ENCODE measurements at places on chromosomes 2 and 18.
A peak's percentile ranks its signal among the peaks of the same experiment; 100 is the strongest.

GRCh38 chr2:46657042-46657504 is 177.7 kb downstream of the TMEM247 start:
- peak; percentile 47 for DNase-seq

DNA sequence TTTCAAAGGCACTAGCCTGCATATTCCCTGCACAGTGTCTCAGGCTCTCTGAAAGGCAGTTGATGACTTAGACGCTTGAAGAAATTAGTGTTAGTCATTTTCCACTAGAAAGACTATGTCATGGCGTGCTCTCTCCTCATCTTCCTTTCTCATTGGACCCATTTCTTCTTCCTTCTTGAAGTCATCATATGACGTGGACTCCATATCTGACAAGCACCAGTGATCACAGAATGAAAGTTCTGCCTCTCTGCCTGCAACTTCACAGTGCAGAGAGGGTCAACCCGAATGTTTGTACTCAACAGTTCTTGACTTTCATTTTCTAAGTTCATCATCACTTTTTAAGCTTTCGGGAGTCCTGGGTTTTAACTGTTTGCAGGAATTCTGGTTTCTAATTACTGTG is 63.7 kb upstream of the CYRIA start:
- no peak for DNase-seq

GRCh38 chr2:240452462-240453256 is 17.2 kb downstream of the GPC1 start:
- peak; percentile 72 for DNase-seq

DNA sequence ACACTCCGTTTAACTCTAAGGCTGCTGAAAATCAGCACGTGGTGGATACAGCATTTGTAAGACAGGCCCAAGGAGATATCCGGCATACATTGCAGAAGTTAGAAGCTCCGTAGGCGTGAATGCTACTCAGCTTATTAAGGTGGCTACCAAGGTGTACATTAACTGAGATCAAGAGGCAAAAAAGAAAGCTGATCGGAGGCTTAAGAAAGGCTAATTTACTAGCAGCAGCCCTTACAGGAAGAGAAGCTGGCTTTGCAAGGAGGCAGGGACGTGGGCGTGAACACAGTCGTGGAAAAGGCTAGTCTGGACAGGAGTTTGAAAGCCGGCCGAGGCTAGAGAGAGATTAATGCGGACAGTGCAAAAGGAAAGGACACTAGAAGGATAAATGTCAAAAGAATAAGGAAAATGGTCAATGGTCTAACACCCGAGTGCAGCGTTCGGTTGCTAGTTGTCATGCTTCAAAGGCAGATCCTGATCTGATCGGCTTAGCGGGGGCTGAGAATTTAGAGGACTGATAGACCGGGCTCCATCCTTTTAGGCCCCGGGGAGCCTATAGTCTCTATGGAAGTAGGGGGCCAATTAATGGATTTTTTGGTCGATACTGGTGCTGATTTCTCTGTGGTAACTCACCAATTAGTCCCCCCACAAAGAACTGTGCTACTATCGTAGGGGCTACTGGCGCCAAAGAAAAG is 45.6 kb upstream of the SELENOI start:
- no peak for DNase-seq

GRCh38 chr18:55227771-55228170 is 268.5 kb upstream of the CCDC68 start:
- DNase-seq = no peak
